SW 1271 (cell line): ENCODE measurements at places on chromosomes 1 and 21.

GRCh38 chr1:224736619-224737352 lies 120.7 kb downstream of the CNIH3 start:
- DNase-seq, result no peak

- DNase-seq, result no peak
Measured at GRCh38 chr21:15840406-15840805, 110.6 kb downstream of the USP25 start.

DNA sequence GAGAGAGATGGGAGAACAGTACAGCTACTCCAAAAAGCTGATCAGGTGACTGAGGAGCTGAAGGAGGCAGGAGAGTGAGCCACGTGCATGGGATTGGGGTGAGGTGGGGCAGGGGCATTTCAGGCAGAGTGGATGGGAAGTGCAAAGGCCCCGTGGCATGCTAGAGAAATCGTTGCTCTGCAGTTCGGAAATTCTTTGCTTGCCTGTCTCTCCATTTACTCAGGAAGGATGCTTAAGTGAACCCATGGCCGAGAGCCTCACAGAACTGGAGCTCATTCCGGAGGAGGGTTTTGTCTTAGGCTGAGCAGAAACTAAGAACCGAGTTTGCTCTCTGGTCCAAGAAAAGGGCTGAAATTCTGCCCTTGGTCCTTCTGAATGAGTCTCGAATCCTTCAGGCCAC lies 139.8 kb upstream of the TMEM51 start:
- no peak for DNase-seq

DNA sequence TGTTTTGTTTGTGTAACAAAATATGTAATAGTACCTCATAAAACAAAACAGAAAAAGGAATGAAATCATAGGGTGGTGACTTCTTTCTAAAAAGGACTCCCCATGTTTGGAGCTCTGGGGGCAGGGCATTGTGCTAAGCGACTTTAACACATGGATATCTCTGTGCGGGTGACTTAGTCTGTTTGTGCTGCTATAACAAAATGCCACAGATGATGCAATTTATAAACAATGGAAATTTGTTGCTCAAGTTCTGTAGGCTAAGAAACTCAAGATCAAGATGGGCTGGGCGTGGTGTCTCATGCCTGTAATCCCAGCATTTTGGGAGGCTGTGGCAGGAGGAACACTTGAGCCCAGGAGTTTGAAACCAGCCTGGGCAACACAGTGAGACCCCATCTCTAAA lies 85.4 kb upstream of the SIM2 start:
- no peak for DNase-seq

- no peak for DNase-seq
Measured at GRCh38 chr1:85583611-85584263, 3.2 kb downstream of the CCN1 start.

- no peak for DNase-seq
Measured at GRCh38 chr1:9150582-9151327, 21.9 kb upstream of the GPR157 start.

DNA sequence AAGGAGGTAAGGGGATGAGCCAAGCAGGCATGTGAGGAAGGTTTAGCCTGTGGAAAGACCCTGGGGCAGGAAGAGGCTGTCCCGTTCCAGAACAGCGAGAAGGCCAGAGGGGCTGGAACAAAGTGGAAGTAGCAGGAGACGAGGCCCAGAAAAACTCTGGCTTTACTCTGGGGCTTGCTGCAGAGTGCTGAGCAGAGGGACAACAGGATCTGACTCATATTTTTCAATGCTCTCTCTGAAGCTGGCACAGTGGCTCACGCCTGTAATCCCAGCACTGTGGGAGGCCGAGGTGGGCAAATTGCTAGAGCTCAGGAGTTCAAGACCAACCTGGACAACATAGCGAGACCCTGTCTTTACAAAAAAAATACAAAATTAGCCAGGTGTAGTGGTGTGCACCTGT lies 52.4 kb upstream of the PAX7 start:
- no peak for DNase-seq

GRCh38 chr1:109253803-109254620 lies 4.7 kb downstream of the CELSR2 start:
- DNase-seq, result no peak

DNA sequence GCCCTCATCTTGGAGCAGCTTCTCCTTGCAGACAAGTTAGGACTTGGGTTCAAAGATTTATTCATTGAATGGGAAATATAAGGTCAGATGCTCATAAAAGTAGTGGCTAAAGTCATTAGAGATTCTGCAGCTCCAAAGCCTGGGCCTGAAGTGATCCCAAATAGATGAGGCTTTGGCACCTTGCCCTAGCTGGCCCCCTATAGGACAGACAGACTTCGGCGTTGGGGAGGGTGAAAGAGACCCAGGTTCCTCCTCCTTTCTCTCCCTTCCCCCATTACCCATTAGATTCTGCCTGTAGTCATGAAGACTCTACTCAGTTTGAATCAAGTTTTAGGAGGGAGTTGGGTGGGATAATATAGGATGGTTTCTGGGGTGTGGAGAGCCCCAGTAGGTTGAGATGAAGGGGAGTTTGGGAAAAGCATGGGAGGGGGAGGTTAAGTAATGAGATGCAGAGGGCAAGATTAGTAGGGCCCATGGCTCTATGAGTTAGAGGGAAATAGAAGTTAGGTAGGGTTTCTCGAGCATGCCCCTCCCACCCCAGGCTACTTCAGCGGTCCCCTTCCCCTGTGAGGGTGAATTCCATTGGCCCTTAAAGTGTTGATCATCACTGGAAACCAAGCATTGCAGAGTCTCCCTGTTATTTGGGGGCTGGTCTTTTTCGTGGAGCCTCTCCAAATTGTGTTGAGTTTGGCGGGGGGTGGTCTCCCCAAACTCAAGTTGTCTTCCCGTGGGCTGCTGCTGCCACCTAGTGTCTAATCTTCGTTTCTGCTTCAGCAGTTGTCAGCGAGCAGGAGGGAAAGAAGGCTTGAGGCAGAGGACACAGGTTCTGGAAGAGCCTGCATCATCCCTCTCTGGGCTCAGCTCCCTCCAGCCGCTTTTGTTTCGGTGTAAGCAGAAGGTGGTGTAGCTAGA lies 2.1 kb upstream of the AHDC1 start:
- peak; percentile 18 for DNase-seq

DNA sequence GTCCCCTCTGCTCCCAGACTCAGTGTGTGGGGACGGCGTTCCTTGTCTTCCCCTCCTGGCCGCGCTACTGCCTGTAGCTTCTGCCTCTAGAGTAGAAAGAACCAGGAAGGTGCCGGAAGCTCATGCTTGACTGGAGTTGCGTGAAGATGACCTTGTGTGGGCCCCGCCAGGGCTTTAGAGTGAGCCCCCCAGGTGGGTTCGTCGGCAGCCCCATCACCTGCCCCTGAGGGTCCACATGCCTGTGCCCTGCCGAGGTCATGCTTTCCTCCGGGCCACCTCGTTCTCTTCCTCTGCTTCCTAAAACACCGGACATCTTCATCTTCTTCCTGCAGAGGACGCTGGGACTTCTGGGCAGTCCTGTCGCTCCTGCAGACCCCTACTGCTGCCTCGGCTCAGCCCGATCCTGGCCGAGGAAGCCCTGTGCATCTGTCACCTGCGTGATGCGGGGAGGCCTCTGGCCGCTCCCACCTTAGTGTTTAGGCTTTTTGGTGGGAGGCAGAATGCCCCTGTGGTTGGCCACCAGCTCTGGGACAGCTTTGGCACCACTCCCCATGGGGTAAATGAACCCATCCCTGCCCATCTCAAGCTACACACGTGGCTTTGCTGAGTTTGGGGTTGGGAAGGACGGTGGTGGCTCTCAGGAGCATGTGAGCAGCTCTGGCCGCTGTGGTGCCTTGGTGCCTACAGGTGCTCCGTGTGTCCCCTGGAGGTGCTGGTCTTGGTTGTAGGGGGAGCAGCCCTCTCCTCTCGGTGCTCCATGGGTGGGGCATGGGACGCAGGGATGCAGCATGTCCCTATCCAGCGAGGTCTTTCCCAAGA lies 12.3 kb downstream of the OBSCN start:
- DNase-seq, result no peak

GRCh38 chr1:119653839-119654170 lies 5.7 kb upstream of the ZNF697 start:
- no peak for DNase-seq

DNA sequence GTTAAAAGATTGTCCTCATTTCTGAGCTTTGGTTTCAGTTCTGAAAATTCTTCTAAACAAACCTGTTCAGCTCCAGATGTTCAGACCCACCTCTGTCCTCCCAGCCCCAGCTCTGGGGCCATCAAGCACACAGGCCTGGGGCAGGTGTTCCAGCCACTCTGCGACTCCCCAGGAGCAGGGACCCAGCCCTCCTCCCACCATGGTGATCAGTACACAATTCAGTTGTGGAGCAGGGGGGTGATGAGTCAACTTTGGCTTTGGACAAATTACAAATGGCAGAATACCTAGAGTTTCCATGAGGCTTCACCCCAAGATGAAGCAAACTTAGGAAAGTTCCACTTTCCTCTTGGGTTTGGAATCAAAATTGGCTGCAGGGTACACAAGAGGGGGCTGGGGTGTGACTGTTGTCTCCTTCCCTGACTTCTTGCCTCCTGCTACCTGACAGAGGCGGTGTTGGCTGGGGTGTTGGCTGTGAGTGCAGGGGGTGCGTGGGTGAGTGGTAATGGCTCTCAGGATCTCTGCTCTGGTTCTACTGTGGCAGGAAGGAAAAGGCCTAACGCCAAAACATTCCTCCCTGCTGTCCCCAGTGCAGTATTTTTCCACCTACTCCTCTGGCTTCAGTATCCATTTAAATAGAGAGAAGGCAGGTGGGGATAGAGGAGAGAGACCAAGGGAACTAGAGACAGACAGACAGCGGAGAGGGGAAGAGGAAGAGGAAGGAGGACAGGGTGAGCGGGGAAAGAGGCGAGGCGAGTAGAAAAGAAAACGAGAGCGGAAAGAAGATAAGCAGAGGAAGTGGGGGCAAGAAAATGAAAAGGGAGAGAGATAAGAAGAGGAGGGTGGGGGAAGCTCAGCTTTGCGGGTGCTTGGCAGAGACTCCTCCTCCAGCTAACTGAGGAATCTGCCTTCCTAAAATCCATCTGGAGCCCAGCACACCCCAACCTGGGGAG lies 20.6 kb upstream of the LRRN2 start:
- DNase-seq, result no peak

- no peak for DNase-seq
Measured at GRCh38 chr1:61332196-61332753, 249.9 kb downstream of the NFIA start.

DNA sequence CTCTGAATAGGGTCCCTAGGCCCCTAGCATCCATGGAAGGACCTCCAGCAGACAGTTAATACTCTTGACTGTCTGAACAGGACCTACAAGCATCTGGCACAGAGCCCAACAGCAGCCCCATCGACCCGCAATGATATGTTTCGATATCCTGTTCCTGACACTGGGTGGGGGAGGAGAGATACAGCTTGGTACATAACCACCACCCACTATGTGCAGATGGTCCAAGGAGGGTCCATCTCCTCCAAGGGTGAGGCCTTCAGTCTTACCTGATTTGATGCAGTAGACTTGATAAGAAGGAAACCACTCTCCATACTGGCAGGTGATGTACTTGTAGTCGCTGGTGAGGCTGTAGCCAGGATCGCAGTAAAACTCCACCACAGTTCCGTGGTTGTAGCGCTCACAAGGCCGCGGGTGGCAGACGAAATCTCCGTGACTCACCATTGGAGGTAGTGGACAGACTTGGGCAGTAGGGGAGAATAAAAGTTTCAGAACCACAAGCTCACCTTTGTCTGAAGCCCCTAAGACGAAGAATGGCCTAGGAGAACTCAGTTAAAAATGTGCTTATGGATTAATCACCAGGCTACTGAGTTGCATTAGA lies 86.0 kb upstream of the TLR5 start:
- DNase-seq, result no peak

DNA sequence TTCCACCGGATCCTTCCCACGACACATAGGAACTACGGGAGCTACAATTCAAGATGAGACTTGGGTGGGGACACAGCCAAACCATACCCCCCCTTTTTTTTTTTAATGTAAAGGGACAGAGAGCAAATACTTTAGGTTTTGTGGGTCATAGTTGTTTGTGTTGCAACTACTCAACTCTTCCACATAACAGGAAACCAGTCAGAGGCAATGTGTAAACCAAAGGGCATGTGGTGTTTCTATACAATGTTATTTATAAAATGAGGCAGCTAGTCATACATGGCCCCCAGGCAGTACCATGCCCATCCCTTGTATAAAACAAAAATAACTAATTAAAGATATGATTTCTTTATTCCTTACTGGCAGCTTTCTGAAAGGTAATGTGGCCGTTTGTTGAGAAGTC lies 845.4 kb upstream of the ADAMTS5 start:
- no peak for DNase-seq

GRCh38 chr21:38181096-38181495 lies 75.7 kb upstream of the KCNJ15 start:
- DNase-seq, result no peak

DNA sequence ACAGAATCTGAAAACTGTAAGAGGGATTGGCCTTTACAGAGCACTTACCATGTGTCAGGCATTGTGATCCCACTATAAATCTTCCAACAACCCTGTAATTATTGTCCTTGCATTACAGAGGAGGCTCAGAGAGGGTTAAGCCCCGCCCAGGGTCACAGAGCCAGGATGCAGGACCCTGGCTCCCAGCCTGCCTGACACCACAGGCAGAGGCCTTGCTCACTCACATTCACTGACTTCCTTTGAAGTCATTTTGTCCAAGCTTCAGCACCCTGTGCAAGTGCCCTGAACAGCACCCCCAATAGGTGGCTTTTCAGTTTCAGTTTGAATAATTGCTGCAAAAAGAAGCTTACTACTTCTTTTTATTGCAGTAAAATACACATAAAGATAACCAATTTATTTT lies 256.8 kb upstream of the NFIA start:
- no peak for DNase-seq

DNA sequence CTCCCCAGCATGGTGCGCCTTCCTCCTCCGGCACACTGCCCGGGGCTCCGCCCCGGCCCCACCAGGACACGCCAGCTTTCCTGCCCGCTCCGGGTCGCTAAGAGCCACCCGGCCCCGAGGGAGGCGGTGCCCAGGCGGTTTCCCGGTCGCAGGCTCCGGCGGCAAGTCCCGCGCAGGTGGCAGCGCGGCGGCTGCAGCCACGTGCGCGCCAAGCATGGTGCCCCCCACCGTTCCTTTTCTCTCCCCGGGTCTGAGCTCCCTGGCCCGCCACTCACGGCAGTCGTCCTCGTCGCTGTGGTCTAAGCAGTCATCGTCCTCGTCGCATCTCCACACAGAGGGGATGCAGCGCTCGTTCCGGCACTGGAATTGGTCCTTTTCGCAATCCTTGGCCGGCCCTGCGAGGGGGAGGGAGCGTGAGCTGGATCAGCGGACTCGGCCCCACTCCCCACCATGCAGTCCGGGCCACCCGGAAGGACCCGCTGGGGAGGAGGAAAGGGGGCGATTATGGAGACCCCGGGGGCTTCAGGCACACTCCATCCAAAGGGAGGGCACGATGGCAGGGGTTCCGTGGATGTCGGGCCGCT lies 1.2 kb downstream of the LRP8 start:
- DNase-seq, result peak; percentile 79
